Stimulated activated CD4-positive, alpha-beta T cell treated with anti-CD3 and anti-CD28 coated beads, Interleukin-1b, Interleukin-23, amount 100 ng/mL, for 1 hour (primary cell): ENCODE measurements at places on chromosomes 2 and 18.

GRCh38 chr2:20627712-20628380 lies 23.1 kb downstream of the HS1BP3 start:
- no peak for DNase-seq

DNA sequence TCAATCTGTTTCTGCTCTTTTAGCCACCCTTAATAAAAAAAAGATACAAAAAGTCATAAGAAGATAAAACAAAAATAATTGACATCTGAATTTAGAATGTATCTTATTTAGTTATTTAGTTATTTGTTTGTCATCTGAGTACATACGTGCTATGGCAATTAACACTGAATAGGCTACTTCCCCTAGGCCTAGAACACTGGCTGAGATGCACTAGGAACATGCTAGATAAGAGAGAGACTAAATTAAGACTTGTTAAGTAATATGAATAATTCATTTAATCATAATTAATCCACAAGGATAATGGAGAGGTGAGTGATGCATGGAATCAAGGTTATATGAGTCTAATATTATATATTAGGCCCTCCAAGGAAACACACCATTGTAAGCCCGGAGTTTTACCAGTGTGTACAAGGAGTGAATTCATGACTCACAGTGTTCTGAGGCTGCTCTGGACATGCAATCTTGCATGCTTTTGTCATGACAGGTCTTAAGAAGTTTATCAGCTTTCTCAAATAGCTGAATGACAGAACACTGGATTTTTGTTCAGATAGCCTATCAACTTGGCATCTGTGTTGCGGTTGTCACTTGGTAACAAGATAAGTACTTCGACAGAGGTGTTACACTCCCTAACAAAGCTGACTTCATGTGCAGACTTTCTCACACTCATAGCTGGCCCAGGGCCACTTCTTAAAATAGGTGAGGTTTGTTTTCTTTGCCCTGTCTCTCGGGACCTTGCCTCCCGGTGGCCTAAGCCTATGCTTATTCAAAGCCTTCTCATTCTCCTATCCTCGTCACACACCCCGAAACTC lies 5.0 kb upstream of the SERPINB2 start:
- DNase-seq: no peak

DNA sequence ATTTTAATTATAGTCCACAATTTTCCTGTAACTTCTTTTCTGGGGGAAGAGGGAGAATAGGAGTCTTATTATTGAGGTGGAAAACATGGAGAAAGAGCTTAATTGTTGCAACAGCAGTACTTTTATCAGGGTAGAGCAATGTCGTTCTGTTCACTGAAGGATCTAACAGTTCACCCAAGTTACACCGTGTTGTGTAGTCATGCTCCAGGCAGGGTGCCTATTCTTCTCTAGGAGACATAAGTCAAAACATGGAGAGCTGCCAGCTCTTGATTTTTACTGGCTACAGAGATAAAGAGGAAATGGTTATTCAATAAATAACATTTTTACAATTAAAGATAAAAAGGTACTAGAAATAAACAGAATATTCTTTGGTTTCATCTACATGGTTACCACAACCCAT lies 594.3 kb upstream of the NETO1 start:
- no peak for DNase-seq

DNA sequence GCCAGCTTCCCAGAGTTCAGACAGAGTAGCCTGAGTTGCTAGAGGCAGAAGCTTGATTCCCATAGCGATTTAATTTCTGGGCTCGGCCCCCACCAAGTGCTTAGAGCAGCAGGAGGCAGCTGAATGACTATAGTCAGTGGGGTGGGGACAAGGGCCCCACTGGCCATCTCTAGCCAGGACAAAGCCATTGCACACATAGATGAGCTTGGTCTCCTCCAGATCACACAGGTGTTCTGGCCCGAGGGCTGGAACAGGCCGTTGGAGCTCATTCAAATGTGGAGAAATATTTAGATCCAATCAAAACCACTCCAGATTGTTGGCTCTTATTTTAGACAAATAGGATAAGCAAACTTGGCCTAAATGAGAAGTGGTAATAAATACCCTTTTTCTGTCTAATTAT lies 287.3 kb upstream of the NCKAP5 start:
- no peak for DNase-seq

- no peak for DNase-seq
Observed at GRCh38 chr2:177660742-177661141, 268.2 kb downstream of the AGPS start.

- no peak for DNase-seq
Observed at GRCh38 chr2:170847716-170848115, 31.0 kb downstream of the GAD1 start.

GRCh38 chr2:173355866-173356508 lies 1.3 kb downstream of the CDCA7 start:
- no peak for DNase-seq

DNA sequence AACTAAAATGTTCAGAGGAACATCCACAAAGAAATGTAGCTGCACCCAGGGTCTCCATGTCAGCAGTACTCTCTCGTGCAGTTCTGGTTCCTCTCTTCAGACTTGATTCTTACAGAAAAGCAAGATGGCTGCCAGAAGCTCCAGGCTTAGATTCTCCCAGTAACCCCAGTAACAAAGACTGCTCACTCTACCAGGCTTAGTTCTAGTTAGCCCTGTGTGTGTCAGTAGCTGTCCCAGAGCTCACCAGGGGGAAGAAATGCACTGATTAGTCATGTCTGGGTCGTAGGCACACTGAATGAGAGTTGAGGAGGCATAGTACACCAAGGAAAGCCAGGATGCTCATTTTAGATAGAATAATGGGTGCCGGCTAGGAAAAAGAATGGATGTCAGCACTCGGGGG lies 395.0 kb upstream of the NRP2 start:
- DNase-seq: no peak

DNA sequence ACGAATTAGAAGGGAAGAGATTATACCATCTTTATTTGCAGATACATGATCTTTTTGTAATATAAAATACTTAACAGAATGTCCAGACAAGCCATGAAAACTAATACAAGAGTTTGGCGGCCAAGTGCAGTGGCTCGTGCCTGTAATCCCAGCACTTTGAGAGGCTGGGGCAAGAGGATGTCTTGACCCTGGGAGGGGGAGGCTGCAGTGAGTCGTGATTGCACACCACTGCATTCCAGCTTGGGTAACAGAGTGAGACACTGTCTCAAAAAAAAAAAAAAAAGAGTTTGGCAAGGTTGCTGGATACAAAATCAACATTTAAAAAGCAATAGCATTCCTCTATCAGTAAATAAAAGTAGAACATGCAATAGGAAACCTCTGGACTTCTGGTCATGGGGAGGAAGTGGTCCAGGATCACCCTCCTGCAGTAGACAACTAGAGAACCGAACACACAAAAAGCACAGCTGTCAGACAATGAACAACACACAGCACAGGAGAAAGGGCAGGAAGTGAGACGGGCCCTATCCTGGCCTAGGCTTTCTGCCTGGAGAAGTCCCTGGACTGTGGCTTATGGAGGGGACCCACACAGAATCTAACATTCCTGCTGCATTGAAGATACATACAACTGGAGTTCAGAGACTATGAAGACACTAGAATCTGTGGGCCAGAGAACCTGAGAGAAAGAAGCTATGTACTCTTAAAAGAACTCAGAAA lies 118.9 kb upstream of the ARL4C start:
- no peak for DNase-seq

GRCh38 chr2:62814123-62814522 lies 108.6 kb downstream of the EHBP1 start:
- no peak for DNase-seq
